ENCODE measurements at places on chromosomes 7 and 10.

GRCh38 chr10:128664729-128665128, 538.5 kb upstream of the MKI67 start:
- no peak for DNase-seq

GRCh38 chr10:19767876-19768275, 48.4 kb upstream of the PLXDC2 start:
- DNase-seq, result no peak

GRCh38 chr7:71705901-71706596, 574.1 kb downstream of the GALNT17 start:
- no peak for DNase-seq

- no peak for DNase-seq
Observed at GRCh38 chr7:101302641-101303101, 18.9 kb downstream of the IFT22 start.

- peak; percentile 31 for DNase-seq
Observed at GRCh38 chr7:29194594-29195427, at the start of gene CHN2. Gene CHN2, plus strand, starts transcription at chr7:29194775.

DNA sequence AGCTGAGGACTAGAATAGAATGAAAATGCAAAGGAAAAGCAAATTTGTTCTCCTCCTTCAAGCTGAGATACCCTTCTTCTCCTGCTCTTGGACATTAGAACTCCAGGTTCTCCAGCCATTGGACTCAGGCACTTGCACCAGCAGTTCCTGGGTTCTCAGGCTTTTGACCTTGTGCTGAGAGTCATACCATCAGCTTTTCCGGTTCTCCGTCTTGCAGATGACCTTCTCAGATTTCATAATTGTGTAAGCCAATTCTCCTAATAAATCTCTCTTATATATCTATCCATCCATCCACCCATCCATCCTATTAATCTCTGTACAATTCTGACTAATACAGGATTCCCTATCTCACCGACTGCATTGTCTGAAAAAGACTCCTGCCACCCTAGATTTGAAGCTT, 108.3 kb downstream of the AHR start:
- DNase-seq, result no peak

DNA sequence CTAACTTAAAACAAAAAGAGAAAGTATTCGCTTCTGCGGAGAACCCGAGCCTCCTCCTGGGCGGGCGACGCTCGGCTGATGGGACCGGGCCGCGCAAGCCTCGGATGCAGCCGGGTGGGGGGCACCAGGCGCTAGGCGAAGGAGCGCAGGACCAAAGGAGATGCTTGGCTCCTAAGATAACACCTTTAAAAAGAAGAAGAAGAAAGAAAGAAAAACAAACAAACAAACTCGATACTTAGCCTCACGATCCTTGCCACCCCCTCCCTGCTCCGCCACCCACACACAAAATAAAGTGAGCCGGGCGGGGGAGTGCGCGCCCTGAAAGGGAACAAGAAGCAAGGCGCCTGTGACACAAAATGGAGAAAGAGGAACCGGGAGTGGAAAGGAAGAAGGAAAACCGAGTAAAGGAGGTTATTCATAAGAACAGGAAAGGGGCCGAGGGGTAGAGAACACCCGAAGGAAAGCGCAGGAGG, 34.0 kb upstream of the EBLN1 start:
- peak; percentile 47 for DNase-seq

- DNase-seq, result no peak
Observed at GRCh38 chr7:132410861-132411541, 165.3 kb downstream of the PLXNA4 start.

DNA sequence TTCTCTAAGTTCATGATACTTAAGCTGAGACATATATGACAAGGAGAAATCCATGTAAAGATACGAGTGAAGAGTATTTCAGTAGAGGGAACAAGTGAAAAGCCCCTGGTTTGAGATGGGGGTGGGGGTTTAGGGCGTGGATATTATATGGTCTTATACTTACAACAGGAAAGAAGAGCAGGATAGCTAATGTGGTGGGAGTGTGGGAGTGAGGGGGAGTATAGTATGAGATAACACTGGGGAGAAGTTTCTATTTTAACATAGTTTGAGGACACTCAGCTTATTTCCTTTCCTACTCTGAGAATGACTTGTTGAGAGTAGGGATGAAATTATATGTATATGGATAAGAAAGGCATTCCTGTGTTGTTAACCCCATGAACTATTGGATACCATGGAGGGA, 36.5 kb downstream of the MCU start:
- DNase-seq, result no peak

- DNase-seq, result no peak
Observed at GRCh38 chr7:158541346-158542010, 46.1 kb downstream of the PTPRN2 start.

All from activated CD8-positive, alpha-beta memory T cell treated with anti-CD3 and anti-CD28 coated beads for 4 hours (primary cell).